BE2C (cell line): ENCODE measurements at places on chromosomes 12 and 14.

GRCh38 chr12:113262710-113263109 is 41.4 kb downstream of the TPCN1 start:
- DNase-seq: no peak

- no peak for DNase-seq
These were observed 26.6 kb upstream of the NXPH4 start for GRCh38 chr12:57190037-57190436.

DNA sequence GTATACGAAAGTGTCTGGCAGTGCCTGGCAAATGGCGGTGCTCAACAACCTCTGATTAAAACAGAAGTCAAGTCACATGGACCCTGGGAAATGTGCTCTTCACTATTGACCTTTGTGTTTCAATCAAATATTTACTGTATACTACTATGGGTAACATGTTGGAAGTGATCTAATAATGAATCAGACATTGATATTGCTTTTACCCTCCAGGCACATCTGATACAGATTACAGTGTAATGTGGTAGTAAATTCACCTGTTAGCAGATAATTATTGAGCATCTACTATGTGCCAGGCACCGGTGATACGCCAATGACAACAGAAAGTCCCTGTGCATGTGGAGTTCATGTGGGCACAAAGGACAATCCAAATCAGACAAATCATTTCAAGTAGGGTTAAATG is 63.1 kb downstream of the STON2 start:
- DNase-seq: no peak

- no peak for DNase-seq
These were observed at the start of gene PTPRQ for GRCh38 chr12:80443974-80444666. Gene PTPRQ (plus strand): TSS chr12:80444235. CDS start chr12:80444346, 111 bp downstream.

DNA sequence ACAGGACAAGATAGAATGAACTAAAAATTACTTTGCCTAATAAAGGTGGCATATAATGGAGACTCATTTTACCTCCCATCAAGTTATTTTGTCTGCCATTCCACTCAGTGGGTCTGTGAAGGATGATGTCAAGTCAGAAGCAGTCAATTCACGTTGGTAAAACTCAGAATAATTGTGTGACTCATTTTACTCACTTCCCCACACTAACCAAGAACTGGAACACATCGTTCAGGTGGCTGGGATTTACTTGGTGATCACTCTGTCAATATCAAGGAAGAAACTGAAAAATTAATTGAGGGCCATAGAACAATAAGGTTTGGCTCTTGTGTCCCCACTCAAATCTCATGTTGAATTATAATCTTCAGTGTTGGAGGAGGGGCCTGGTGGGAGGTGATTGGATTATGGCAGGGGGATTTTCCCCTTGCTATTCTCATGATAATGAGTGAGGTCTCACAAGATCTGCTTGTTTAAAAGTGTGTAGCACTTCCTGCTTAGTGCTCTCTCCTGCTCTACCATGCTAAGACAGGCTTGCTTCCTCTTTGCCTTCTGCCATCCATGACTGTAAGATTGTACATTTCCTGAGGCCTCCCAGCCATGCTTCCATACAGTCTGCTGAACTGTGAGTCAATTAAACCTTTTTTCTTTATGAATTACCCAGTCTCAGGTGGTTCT is 35.7 kb upstream of the GTF2A1 start:
- DNase-seq: no peak

GRCh38 chr12:88638388-88638787 is 58.1 kb upstream of the KITLG start:
- no peak for DNase-seq

GRCh38 chr12:67651132-67651695 is 2.7 kb downstream of the DYRK2 start:
- DNase-seq: no peak
